Stimulated activated CD4-positive, alpha-beta T cell treated with anti-CD3 and anti-CD28 coated beads, Interleukin-1b, Interleukin-23, amount 100 ng/mL, for 1 hour (primary cell): ENCODE measurements at places on chromosomes 1 and 21.

DNA sequence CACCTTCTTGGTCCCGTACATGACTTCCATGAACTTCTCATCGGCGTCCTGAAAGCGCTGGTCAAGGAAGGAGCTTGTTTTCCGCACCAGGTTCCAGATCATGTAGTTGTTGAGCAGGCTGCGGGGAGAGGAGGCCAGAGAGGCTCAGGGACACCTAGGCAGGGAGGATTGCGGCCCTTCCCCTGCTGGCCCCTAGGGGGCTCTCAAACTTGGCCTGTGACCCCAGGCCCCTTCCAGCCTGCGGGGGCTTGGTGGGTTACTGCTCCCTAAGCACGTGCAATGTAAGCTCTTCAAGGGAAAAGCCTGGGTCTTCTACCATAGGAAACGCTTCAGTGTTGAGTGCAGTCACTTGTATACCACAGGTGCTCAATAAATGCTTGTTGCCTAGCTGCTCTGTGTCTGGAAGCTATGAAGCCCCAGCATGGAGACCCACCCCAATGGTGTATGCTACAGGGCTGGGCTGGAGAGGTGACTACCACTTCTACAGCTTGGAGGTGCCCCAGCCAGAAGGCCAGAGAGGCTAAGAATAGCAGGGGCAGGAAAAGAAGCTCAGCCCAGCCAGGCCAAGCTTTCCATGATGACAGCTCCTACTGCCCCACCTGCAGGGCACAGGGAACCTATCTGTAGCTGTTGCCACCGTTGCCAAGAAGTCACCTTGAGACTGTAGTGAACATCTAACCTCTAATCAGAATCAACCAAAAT is 45.1 kb downstream of the ECE1 start:
- no peak for DNase-seq

GRCh38 chr1:154870734-154871133 is 653 bp upstream of the KCNN3 start:
- no peak for DNase-seq

- DNase-seq: no peak
Observed at GRCh38 chr1:161506336-161507223, 1.3 kb downstream of the FCGR2A start.

GRCh38 chr1:214573386-214574318 is 22.2 kb upstream of the PTPN14 start:
- DNase-seq: no peak
